ENCODE measurements at places on chromosomes 3 and 15. TPM values are rescaled to one million over a fixed set of nuclear protein-coding genes. Genes with fewer than 3 reads are reported as not detected.

GRCh38 chr3:138019281-138020069, 9.5 kb downstream of the CLDN18 start:
- no peak for DNase-seq
- H3K4me1 ChIP-seq: no peaks in the 10 kb centered on the region
- no peaks in the 10 kb centered on the region for H3K27me3 ChIP-seq
- no peak overlapping the region for H3K4me3 ChIP-seq
- no peaks in the 10 kb centered on the region for H3K36me3 ChIP-seq
- H3K27ac ChIP-seq: no peak overlapping the region

DNA sequence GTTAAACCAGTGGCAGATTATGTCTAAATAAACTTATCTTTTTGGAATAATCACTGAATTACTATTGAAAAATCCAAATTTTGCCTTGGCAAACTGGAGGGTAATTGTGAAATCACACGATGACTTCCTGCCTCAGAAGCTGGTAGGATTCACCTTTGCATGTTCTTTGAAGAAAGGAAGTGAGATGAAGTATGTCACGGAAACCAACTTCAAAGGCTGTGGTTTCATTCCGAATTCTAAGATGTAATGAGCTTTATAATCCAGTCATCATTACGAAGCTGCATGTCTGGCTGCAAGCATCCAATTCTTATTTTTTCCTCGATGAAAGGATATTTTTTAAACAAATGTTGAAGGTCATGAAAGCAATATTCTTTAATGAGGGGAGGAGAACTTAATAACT, 15.0 kb upstream of the ZBED2 start:
- H3K27me3 ChIP-seq: no peaks in the 10 kb centered on the region
- no peaks in the 10 kb centered on the region for H3K4me1 ChIP-seq
- DNase-seq: no peak
- no peak overlapping the region for H3K27ac ChIP-seq
- H3K36me3 ChIP-seq: no peaks in the 10 kb centered on the region

- H3K4me3 ChIP-seq: no peak overlapping the region
- H3K27me3 ChIP-seq: peaks cover 4% of the 10 kb centered on the region
- H3K36me3 ChIP-seq: no peaks in the 10 kb centered on the region
- DNase-seq: no peak
- no peak overlapping the region for H3K27ac ChIP-seq
- no peaks in the 10 kb centered on the region for H3K4me1 ChIP-seq
These were observed 11.7 kb downstream of the LIPH start for GRCh38 chr3:185540695-185541094.

DNA sequence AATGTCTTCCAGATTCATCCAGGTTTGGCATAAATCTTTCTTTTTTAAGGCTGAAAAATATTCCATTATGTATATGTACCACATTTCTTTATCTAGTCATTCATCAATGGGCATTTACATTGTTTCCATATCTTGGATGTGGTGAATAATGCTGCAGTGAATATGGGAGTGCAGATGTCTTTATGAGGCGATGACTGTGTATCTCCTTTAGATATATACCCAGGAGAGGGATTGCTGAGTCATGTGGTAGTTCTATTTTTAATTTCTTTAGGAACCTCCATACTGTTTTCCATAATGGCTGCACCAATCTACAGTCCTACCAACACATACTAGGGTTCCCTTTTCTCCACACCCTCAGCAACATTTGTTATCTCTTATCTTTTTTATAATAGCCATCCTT, 96.3 kb downstream of the LRRC28 start:
- no peaks in the 10 kb centered on the region for H3K4me1 ChIP-seq
- no peaks in the 10 kb centered on the region for H3K36me3 ChIP-seq
- no peak overlapping the region for H3K4me3 ChIP-seq
- no peak overlapping the region for H3K27ac ChIP-seq
- H3K27me3 ChIP-seq: no peaks in the 10 kb centered on the region

GRCh38 chr3:155657161-155657560, 87.7 kb downstream of the PLCH1 start:
- H3K36me3 ChIP-seq: no peaks in the 10 kb centered on the region
- no peak overlapping the region for H3K27ac ChIP-seq
- no peak for DNase-seq
- H3K4me1 ChIP-seq: no peaks in the 10 kb centered on the region
- H3K27me3 ChIP-seq: peaks cover 4% of the 10 kb centered on the region
- no peak overlapping the region for H3K4me3 ChIP-seq

DNA sequence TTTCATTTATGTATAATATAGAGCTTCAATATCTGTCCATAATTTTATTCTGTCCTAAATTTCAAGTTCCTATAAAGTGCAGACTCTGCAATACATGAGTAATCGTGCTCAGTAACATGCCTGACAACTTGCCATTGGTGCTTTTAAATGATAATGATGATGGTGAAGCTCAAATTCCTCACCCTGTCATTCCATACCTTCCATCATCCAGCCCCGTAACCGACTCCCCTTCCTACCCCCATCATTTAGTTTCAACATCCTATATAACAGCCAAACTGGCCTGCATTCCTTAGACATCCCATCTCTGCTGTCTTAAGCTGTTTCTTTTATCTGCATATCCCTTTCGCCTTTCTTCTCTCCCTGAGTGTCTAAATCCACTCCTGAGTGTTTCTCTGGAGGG, 67.2 kb upstream of the DLG1 start:
- peaks cover 4% of the 10 kb centered on the region for H3K4me1 ChIP-seq
- H3K27me3 ChIP-seq: no peaks in the 10 kb centered on the region
- no peaks in the 10 kb centered on the region for H3K36me3 ChIP-seq
- H3K27ac ChIP-seq: no peak overlapping the region
- no peak for DNase-seq

DNA sequence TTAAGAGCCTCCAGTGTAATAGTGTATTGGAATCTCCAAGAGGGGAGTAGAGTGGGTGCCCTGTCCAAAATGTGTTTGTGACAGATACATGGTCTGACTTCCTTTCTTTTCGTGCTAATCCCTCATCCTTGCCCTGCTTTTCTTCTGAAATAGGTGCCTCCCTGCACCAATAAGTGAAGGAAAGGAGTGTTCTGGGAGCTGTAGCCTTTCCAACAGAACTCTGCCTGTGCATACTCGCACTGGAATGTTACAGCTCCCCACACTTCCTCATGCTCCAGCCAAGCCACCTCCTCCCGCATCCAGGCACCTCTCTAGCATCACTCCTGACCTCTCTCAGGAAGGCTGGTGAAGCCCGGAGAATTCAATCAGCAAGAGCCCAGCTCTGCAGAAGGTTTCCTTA, 478.0 kb downstream of the GABRG3 start:
- no peak overlapping the region for H3K27ac ChIP-seq
- no peak for DNase-seq
- H3K36me3 ChIP-seq: no peaks in the 10 kb centered on the region

DNA sequence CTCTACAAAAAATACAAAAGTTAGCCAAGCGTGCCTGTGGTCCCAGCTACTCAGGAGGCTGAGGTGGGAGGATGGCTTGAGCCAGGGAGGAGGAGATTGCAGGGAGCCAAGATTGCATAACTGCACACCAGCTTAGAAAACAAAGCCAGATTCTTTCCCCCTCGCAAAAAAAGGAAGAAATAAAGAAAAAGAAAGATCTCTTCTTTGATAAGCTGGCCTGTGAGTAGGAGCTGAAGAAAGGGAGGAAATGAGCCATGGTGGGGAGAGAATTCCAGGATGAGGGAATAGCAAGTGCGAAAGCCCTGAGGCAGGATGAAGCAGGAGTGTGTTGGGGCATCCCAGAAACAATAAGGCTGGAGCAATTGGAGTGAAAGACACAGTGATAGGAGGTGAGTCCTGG, 24.5 kb upstream of the TOP2B start:
- H3K4me3 ChIP-seq: no peak overlapping the region
- no peaks in the 10 kb centered on the region for H3K4me1 ChIP-seq
- no peaks in the 10 kb centered on the region for H3K27me3 ChIP-seq
- H3K36me3 ChIP-seq: no peaks in the 10 kb centered on the region

DNA sequence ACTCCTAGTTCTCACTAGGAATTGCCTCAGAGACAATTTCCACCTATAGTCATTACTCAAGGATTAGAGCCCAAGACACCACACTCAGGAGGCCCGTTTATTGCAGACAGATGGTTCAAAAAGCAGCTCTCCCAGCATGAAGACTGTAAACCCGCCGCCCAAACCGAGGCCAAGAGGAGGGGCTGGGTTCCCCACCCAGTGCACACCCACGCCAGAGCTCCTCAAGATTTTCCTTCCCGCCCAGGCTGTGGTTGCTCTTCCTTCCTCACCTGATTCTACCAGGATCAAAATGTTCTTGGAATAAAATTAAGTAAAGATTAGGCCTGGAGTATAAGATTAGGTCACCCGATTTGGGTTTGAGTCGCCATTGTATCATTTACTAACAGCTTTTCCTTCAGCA, 364.4 kb downstream of the MECOM start:
- H3K36me3 ChIP-seq: no peaks in the 10 kb centered on the region
- no peaks in the 10 kb centered on the region for H3K4me1 ChIP-seq
- peak overlapping the region; percentile 21 for H3K27ac ChIP-seq
- no peaks in the 10 kb centered on the region for H3K27me3 ChIP-seq
- H3K4me3 ChIP-seq: no peak overlapping the region
- DNase-seq: no peak

GRCh38 chr15:68715111-68715510, 105.6 kb downstream of the ANP32A start:
- no peaks in the 10 kb centered on the region for H3K4me1 ChIP-seq
- no peak for DNase-seq
- H3K27ac ChIP-seq: no peak overlapping the region
- no peak overlapping the region for H3K4me3 ChIP-seq
- H3K36me3 ChIP-seq: no peaks in the 10 kb centered on the region

GRCh38 chr3:116145613-116146012, 299.7 kb downstream of the LSAMP start:
- H3K36me3 ChIP-seq: no peaks in the 10 kb centered on the region
- H3K4me3 ChIP-seq: no peak overlapping the region
- DNase-seq: no peak
- no peaks in the 10 kb centered on the region for H3K4me1 ChIP-seq
- H3K27ac ChIP-seq: no peak overlapping the region

Gene SH2D7
- total RNA-seq: not detected

Gene FOXL2
- total RNA-seq: 0.38 TPM

Measured in psoas muscle (tissue), 8 donors.